ENCODE measurements at places on chromosomes 13 and 19. TPM values are rescaled to one million over a fixed set of nuclear protein-coding genes. Genes with fewer than 3 reads are reported as not detected.

KLK3 gene
- not detected for total RNA-seq

ATP4A gene
- not detected for total RNA-seq

CEACAM1 gene
- not detected for total RNA-seq

ZNF442 gene
- 1.8 TPM for total RNA-seq

UBXN6 gene
- total RNA-seq: 98.1 TPM

SIGLEC5 gene
- not detected for total RNA-seq

Data from subcutaneous preadipocyte (primary cell).